NCI-H187 (cell line): ENCODE measurements at places on chromosomes 2 and 18.

DNA sequence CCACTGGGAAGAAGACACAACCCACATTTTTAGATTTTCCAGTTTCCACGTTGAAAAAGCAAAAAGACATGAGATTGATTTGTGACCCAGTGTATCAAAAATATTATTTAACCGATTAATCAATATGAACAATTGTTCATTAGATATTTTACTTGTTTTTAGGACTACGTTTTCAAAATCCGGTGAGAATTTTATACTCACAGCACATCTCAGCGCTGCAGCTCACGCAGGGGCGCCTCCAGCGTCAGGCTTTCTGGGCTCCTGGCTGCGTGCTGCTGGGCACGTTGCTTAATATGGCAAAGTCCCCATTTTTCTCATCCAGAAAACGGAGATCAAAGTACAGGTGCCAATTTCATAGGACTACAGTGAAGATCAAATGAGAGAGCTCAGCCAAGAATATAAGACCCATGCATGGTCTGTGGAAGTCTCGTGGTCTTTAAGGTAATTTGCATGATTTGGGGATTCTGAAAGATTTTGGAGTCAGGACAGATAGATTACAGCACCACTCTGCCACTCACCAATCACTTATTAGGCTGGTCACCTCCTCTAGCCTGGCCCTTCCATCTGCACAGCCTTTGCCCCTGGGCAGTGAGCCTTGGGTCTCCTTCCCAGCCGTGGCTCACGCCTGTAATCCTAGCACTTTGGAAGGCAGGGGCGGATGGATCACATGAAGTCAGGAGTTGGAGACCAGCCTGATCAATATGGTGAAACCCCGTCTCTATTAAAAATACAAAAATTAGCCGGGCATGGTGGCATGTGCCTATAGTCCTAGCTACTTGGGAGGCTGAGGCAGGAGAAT is 36.2 kb downstream of the PTPN18 start:
- no peak for DNase-seq

GRCh38 chr2:179264368-179265081 is at the start of gene SESTD1:
Gene SESTD1 (minus strand): TSS chr2:179264832. CDS start chr2:179191841, 72,991 bp downstream.
- no peak for DNase-seq

- DNase-seq, result no peak
Observed at GRCh38 chr2:44980751-44981713, 28.2 kb downstream of the SIX2 start.

DNA sequence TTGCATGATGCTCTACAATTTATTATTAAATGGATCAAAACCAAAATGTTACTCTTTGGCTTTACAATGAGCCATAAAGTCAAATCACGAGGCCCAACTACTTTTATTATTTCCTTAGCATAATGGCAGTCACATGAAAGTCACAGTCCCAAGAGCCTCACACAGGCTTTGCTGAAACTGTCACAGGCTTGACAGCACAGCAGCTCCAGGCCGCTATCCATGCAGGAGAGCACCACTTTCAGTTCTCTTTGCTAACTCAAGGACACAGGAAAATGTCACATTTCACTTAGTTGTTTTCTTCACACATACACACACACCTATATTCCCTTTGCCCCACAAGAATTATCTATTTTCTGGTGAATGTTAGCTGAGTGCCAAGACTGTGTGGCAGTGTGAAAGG is 11.1 kb upstream of the MSGN1 start:
- no peak for DNase-seq

- no peak for DNase-seq
Observed at GRCh38 chr18:21513292-21513691, 87.2 kb downstream of the ESCO1 start.

GRCh38 chr18:35432565-35433001 is 55.4 kb upstream of the ZNF396 start:
- DNase-seq, result no peak

- DNase-seq, result no peak
Observed at GRCh38 chr2:47061944-47062678, 93.0 kb downstream of the STPG4 start.

DNA sequence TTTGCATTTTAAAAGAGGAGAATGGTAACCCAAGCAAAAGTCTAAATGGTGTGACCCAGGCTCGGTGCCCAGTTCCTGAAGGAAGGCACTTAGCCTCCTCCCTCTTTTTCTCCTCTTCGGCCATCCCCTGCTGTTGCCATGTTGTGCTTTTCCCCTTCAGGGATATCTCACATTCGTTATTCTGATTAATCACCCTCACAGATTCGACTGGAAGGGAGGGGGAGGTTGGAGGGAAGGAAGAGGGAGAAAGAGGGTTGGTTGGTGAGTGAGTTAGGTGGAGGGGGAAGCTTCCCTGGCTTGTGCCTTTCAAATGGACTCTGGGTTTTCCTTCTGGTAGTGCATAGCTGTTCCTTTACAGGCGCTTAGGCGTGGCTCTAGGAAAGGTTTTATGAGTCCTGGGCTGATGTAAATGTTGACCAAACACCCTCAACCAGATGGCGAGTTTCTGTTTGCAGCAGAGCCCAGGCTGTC is 39.0 kb upstream of the LYPD6B start:
- DNase-seq, result no peak

GRCh38 chr2:230722207-230722885 is 9.7 kb downstream of the CAB39 start:
- DNase-seq, result no peak

DNA sequence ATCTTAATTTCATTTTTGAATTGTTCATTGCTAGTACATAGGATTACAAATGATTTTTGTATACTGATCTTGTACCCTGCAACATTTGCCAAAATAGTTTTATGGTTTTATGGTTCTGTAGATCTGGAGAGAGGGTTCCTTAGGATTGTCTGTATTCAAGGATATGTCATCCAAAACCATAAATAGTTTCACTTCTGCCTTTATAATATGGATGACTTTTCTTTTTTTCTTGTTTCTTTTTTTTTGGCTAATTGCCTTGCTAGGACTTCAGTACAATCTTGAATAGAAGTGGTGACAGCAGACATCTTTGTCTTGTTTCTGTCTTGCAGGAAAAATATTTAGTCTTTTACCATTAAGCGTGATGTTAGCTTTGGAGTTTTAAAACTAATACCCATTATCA is 383.9 kb upstream of the HS6ST1 start:
- no peak for DNase-seq

DNA sequence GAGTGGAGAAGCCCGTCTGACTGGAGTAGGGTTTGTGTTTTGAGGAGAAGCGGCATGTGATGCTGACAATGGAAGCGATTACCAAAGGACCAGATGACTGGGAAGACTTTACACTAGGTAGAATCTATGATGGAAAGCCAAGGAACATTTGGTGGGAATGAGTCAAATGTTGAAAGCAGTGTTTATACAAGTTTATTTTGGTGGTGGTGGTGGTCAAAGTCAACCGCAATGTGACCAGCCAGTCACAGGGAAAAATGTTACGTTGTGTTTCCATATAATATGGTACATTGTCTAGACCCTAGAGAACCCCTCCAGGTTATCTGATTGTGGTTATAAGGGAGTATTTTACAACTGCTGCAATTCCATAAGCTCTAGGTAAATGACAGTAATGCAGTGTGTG is 216.8 kb downstream of the PID1 start:
- no peak for DNase-seq

DNA sequence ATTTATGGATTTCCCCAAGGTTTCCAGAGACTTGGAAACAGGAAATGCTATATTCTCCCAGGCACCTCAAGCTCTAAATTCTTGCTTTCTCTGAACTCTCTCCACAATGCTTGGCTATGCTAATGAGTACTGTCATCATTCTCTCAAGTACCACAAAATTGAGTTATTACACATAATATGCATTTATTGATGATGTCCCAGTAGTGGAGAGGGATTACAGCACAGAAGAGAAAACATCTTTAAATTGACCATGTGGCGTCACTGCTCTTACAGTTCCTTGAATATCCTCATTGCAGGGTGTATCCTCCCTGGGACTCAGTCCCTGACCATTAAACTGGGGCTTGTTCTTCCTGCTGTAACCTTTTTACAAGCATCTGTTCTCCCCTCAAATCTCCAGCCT is 681.1 kb upstream of the FANCL start:
- DNase-seq, result no peak

- no peak for DNase-seq
Observed at GRCh38 chr18:29002747-29003146, 825.8 kb upstream of the CDH2 start.

DNA sequence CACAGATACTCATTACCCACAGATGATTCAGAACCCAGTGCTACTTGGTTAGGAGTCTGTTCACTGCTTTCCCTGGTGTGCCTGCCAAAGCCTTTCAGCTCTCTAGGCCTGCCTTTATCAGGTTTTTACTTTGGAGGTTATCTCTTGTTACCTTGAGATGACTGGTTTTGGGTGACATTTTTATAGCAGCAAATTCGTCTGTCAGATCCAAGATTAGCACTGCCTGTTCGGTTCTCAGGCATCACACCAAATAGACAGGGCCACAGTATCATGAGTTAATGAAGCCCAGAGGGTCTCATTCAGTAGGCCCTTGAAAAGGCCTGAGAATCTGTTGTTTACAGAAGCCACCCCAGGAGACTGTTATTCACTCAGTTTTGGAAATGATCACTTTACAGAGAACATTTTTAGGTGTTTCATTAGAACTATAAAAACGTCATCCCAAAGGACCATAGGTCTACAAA is 121.2 kb downstream of the OSBPL6 start:
- DNase-seq, result no peak

DNA sequence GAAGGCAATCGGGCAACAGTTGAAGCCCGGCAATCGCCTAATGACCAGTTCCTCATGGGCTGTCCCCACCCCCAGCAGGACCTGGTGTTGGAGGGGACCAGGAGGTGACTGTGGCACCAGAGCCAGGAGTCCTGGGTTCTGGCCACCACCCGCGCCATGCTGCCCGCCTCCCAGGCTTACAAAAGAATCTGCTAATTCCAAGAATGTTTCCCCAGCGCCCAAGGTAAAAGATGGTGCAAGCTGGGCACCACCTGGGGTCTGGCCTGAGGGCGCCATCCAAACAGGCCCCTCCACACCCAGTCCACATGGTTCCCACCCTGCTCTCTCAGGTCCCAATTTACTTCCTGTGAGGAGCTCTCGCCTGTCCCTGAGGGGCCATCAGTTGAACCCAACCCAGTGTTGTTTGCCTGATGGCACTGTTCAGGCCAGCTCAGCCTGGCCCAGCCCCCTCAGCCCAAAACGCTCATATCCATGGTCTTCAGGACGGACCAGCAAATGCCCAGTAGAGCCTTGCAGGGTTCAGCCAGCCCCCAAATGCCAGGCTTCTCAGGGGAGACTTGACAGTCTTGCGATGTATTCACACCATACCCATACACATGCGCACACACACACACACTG is 5.1 kb downstream of the SDC1 start:
- no peak for DNase-seq

- DNase-seq, result peak; percentile 87
Observed at GRCh38 chr2:13550285-13551231, 833.8 kb downstream of the TRIB2 start.

DNA sequence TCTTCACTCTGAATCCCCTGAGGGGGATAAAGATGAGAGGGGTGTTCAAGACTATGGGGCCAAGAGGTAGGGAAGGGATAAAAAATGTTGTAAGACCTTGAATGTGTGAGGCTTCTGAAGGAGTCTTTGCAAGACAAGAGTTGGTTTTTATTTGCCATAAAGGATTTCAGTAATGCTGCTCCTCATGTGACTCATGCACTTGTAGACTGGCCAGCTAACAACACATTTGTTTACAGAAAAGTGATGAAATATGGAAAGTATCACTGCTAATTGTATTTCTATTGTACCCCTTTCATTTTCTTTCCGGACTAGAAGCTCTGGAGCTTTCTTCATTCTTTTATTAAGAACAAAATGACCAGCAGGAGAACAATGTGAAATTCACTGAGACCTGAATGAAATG is 782.1 kb downstream of the EPHA4 start:
- DNase-seq, result no peak

DNA sequence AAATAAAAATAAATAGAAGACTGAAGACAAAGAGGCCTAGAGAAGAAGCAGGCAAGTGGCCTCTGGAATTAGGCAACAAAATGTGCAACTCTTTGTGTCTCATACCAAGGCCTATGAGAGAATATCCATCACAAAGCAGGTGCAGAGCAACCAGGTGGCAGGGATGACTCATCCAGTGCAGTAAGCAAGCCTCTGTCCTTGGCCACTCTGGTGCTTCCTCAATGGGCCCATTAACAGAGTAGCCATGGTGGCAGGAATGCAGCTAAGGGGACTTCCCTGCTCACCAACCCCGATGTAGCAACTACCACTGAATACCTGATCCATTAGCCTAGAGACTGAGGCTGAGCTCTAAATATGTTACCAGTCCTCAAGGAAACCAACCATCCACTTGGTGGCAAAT is 11.0 kb upstream of the EPG5 start:
- no peak for DNase-seq

GRCh38 chr2:25310965-25311864 is 30.5 kb downstream of the DNMT3A start:
- no peak for DNase-seq

GRCh38 chr2:121480826-121481225 is 49.9 kb upstream of the RNU4ATAC start:
- no peak for DNase-seq

- DNase-seq, result no peak
Observed at GRCh38 chr2:100327742-100328141, 5.4 kb upstream of the LONRF2 start.

DNA sequence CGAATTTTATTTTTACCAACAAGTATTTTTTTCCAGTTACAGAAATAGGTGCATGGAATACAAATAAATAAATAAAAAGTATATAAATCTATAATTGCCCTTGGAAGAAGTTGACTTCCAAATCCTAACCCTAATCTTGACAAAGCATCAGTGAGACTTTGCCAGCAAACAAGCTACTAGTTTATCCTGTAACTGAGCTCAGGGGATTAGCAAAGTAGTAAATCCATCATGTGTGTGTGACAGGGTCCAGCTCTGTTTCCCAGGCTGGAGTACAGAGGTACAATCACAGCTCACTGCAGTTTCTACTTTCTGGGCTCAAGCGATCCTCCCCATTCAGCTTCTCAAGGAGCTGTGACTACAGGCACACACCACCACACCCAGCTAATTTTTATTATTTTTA is 948.0 kb upstream of the CNTNAP5 start:
- no peak for DNase-seq

DNA sequence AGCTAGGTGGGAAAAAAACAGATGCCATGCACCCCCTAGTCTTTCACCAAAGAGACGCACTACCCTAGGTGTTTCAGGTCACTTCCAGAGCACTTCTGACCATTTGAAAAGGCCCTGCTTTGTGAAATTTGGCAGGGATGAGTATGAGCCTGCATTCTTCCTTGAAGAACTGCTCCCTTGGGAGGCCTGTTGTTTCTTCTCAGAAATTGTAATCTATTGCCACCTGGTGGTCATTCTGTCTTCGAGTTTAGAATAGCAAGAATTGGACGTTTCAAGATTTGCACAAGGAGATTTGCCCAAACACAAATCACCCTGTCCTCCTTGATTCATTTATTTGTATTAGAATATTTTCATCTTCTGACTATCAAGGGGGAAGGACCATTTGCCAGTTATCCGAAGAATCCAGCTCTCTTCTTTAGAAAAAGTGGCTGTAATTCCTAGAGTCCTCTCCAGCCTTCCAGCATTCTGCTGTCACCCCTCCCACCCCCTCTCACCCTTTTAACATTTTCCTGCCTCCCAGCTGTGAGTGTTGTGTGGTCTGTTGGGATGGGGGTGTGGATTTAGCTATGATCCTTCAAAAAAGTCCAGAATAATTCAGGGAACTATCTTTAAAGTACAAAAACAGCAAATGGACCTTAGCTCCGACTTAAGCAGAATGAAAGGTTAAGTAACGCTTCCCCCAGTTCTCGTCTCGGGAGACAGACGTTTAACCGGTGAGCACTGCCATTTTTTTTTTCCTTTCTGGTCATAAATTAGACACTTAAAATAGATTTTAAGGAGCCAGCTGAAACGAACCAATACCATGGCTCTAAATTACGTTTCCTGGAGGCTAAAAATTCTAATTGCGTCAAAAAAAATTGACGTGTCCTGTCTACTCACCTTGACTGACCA is 3.7 kb upstream of the GAD1 start:
- peak; percentile 7 for DNase-seq
